ENCODE measurements at places on chromosomes 1 and 21. TPM values are rescaled to one million over a fixed set of nuclear protein-coding genes. Genes with fewer than 3 reads are reported as not detected.
A peak's percentile ranks its signal among the peaks of the same experiment; 100 is the strongest.

GRCh38 chr21:34865400-34866241 lies 183.5 kb downstream of the RUNX1 start:
- DNase-seq, result peak; percentile 54

GRCh38 chr1:25161981-25162380 lies 70.3 kb downstream of the SYF2 start:
- DNase-seq, result no peak

The KCNJ9 gene
- not detected for total RNA-seq

GRCh38 chr21:41630249-41630648 lies 122.3 kb upstream of the TMPRSS2 start:
- no peak for DNase-seq

- no peak for DNase-seq
These were observed 4.3 kb downstream of the RNF2 start for GRCh38 chr1:185049670-185050069.

Data from activated CD8-positive, alpha-beta T cell treated with anti-CD3 and anti-CD28 coated beads for 36 hours (primary cell).